Stomach (tissue), 19 donors: ENCODE measurements at places on chromosomes 4 and X.

DNA sequence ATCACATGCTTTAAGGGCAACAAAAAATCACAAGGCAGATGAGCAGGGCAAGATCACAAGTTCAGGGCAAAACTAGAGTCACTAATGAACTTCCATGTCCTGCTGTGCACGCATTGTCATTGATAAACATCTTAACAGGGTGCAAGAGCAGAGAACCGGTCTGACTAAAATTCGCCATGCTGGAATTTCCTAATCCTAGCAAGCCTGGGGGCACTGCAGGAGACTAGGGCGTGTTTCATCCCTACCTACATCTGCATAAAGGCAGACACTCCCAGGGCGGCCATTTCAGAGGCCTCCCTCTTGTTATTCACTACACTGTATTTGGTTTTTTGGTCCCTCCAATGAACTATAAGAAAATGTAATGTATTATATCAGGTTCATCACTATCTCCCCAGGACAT lies 203.6 kb downstream of the ARHGEF9 start:
- no peak for DNase-seq

GRCh38 chr4:102157984-102158383 lies 187.3 kb downstream of the SLC39A8 start:
- DNase-seq: no peak

DNA sequence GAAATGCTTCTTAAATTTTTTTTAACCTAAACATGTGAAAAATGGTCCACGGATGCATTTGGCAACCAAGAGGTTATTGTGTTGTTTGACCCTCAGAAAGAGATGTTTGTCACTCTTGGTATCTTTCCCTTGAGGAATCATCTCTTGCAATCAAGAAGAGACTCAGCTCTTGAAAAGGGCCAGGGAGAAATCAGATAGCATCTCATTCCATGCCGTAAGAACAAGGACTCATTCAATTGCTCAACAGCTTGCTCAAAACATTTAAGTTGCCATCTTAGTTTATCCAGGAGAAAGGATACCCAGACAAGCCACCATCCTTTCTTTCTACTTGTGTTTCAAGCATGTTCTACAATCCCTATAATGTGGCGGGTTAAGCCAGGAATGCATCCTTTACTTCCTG lies 209.5 kb upstream of the LNX1 start:
- no peak for DNase-seq

DNA sequence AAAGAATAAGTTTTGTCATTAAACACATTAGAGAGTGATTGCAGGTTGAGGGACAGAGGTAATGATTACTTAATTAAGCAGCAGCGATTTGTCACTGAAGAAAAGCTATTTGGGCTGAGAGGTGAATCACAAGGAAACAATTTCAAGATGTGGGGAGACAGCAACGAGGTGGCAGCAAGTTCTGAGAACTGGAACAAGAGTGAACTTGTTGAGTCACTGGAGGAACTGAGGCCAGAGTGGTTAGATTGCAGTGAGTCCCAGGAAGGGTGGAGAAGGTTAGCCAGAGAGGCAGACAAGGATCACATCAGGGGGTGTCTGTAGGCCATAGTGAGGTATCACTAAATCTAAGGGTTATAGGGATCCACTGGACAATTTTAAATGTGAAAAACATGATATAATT lies 57.9 kb upstream of the TMPRSS11A start:
- no peak for DNase-seq

- DNase-seq: no peak
Measured at GRCh38 chr4:139889901-139890300, 224.3 kb downstream of the MGST2 start.

GRCh38 chr4:40750461-40751258 lies 905 bp downstream of the NSUN7 start:
- no peak for DNase-seq

DNA sequence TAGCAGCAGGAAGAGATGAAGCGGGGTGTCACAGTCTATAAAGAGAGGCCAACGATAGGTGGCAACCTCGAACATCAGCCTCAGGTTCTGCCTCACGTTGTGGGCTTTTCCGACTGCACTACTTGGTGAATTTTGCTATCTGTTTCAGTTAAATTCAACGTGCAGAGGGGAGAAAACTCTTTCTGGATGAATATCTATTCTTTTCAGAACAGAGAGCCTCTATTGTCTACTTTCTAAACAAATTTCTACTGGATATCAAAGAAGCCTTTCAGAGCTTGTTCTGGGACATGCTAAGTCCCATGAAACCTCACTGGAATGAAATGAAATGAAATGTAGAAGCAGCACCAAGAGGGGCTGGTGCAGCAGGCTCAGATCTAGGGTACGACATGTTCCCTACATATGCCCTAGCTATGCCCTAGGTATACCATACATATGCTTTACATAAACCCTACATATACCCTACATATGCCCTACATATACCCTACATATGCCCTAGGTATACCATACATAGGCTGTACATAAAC lies 116.5 kb upstream of the TRIM2 start:
- DNase-seq: no peak

DNA sequence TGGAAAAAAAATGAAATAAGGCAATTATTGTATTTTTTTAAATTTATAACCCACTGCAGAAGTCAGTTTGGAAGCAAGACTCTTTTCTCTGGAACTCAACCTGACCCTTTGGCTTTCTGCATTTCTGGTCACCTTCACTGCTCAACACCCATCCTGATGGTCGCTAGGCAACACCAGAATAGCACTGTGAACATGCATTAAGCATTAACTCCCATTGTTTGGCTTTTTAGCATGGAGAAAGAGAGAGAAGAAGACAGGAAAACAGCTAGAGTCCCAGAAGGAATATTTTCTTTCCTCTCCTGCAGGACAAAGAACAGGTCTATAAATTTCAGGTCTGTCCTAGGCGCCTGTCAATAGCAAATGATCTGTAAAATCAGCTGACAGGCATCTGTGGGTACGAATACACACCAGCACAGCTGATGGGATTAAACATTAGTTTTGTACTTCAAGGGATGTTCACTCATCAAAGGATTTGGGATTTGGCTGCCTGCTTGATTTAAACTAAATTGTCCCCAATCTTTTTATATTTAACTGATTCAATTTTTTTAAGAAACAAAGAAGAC lies 137.2 kb upstream of the ETNPPL start:
- peak; percentile 23 for DNase-seq

DNA sequence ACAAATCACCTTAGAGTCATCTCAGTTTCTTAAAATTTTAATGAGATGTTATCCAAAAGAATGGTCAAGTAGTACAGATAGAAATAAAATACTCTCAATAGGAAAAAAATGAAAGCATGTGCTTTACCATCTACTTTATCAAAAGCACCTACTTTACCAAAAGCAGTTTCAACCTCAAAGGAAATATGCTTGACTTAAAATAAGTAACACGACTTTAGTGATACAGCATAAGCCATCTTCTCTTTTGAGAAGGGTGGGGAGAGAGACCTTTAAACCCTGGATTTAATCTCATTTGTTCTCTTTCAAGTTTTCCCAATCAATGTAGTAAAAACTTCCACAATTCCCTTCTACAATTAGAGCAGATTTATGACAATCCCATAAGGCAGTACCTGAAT lies 26.5 kb downstream of the OTUD4 start:
- no peak for DNase-seq

DNA sequence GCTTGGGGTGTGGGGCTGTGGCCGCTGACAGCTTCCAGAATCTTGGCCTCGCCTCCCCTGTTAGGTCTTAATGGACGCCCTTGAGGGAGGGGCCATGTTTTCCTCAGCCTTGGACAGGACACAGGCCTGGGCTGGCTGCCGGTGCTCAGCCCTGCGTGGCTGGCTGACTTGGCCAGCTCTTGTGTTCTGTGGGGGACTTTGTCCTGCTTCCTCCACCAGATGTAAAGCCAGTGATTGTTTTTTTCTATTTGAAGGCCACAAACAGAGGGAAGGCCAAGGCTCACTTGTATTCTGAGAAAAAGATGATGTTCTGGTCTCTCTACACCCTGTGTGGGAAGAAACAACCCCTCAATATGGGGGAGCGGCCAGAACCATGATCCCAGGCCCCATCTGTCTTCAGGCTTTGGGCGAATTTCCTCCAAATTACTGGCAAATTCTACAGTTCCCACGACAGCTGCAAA lies 71.3 kb downstream of the HTRA3 start:
- DNase-seq: peak; percentile 93

GRCh38 chr4:139625482-139625881 lies 40.1 kb upstream of the MGST2 start:
- DNase-seq: peak; percentile 66

DNA sequence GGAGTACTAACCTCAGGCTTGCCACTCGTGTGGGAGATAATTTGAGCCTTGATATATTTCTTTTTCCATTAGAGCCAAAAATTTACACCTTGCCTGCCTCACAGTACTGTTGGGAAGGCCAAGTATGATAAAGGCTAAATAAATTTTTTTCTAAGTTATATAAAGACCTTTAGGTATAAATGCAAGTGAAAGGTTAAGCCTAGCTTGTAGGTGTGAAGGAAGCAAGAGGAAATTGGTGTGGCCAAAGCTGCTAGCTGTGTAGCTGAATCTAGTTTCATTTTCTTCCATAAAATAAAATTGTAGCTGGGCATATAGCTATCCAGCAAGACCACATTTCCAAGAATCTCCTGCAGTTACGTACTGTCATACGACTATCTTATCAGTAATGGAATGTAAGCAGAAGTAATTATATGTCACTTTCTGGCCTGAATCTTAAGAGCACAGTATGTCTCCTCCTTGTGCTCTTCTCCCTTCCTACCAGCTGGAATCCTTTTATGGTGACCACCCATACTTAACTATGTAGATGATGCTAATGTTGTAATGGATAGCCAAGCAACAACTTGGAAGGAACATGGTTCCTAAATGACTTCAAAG lies 14.3 kb upstream of the GABRE start:
- DNase-seq: no peak

- DNase-seq: no peak
Measured at GRCh38 chrX:51737091-51737490, 6.2 kb upstream of the GSPT2 start.

DNA sequence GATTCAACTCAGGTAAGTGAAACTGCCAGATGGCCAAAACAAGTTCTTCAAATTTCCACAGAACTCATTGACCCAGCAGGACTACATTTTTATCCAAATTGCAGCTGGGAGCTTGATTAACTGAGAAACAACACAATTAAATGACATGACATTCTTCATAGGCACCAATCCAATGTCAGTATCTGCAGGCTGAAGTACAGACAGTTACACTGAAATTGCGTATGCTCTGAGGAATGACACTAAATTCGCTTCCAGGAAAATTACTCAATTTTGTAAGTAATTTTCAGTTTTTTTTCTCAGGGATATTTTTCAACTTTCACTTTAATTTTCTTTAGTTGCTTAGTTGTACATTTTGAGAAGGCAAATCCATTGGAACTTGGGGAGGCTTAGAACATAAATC lies 4.5 kb downstream of the C1GALT1C1 start:
- no peak for DNase-seq

GRCh38 chr4:58166490-58166889 lies 1056.3 kb upstream of the IGFBP7 start:
- no peak for DNase-seq

DNA sequence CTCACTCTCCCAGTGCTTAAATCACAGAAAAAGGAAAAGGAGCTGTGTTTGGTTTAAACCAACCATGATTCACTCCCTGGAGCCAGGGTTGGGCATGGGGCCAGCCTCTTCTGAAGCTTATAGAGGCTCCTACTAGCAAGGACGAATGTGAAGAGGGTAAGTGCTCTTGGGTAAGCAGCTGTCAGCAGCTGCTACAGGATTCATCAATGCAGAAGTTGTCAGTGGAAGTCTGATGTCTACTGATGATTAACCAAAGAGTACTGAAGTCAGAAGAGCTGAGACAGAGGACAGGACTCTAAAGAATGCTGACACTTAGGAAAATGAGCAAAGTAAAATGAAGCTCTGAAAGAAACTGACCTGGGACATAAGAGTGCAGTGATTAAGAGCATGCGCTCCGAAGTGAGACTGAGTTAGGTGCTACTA lies 32.7 kb upstream of the JADE1 start:
- peak; percentile 61 for DNase-seq

- DNase-seq: no peak
Measured at GRCh38 chr4:85933291-85933640, 426.6 kb downstream of the MAPK10 start.

- DNase-seq: no peak
Measured at GRCh38 chr4:153780221-153780620, 8.7 kb downstream of the SFRP2 start.

GRCh38 chr4:25117716-25118472 lies 42.4 kb downstream of the SEPSECS start:
- DNase-seq: no peak

- no peak for DNase-seq
Measured at GRCh38 chrX:122091571-122091970, 1044.2 kb downstream of the GLUD2 start.

GRCh38 chr4:173990869-173991210 lies 292.6 kb downstream of the FBXO8 start:
- DNase-seq: peak; percentile 78

GRCh38 chrX:44708470-44708869 lies 135.4 kb upstream of the DUSP21 start:
- no peak for DNase-seq

- DNase-seq: no peak
Measured at GRCh38 chrX:103774070-103774642, 2.5 kb upstream of the PLP1 start.

DNA sequence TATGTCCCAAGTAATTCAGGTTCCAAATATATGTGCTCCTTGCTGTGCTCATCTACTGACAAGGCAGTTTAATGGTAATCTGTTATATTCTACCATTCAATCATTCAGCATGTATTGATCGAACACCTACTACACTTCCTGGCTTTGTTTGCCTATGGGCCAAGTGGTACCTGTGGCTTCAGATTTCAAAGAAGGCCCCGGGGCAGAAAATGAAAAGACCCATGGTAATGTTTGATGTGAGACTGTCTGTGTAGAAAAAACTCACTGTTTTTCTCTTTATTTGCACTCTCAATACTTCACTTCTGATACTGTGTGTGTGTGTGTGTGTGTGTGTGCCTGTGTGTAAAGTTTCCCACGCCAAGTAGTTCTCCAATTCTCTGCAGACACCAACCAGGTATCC lies 61.0 kb upstream of the FRAS1 start:
- DNase-seq: no peak

- no peak for DNase-seq
Measured at GRCh38 chrX:77017093-77017492, 430.1 kb upstream of the FGF16 start.

GRCh38 chr4:143302536-143302935 lies 34.1 kb upstream of the GAB1 start:
- DNase-seq: peak; percentile 64

DNA sequence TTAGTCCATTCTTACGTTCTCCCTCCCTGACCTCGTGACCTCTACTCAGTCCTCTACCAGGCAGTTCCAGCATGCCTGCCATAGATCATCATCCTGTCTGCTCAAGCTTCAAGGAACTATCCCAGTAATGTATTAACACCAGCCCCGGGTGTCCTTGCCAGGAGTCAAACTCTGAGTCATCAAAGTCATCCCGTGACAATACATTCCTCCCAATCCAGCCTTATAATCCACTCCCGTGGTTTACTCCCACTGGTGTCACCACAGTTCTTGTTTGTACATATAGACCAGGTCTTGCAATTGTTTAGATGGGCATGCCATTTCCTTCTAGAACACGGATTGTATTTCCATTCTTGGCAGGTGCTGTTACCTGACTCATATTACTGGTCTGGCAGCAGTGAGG lies 68.7 kb upstream of the TAB3 start:
- DNase-seq: no peak

GRCh38 chr4:19924761-19925160 lies 326.9 kb upstream of the SLIT2 start:
- DNase-seq: peak; percentile 11
